HFF-Myc (cell line): ENCODE measurements at places on chromosomes 7 and 10.

- DNase-seq = no peak
These were observed 43.2 kb downstream of the DPYSL4 start for GRCh38 chr10:132229834-132230556.

DNA sequence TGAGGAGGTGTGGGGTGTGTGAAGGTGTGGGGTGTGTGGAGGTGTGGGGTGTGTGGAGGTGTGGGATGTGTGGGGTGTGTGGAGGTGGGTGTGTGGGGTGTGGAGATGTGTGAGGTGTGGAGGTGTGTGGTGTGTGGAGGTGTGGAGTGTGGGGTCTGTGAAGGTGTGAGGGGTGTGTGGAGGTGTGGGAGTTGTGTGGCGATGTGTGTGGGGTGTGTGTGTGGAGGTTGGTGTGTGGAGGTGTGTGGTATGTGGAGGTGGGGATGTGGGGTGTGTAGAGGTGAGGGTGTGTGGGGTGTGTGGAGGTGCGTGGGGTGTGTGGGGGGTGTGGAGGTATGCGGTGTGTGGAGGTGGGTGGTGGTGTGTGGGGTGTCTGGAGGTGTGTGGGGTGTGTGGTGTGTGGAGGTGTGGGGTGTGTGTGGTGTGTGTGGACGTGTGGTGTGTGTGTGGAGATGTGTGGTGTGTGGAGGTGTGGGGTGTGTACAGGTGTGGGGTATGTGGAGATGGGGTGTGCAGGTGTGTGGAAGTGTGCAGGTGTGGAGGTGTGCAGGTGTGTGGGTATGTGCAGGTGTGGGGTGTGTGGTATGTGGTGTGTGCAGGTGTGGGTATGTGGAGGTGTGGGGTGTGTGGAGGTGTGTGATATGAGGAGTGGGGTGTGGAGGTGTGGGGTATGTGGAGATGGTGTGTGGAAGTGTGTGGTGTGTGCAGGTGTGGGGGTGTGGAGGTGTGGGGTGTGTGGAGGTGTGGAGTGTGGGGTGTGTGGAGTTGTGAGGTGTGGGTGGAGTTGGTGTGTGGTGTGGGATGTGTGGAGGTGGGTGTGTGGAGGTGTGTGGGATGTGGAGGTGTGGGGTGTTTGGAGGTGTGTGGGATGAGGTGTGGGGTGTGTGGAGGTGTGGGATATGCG, 34.5 kb downstream of the SPDYE17 start:
- no peak for DNase-seq

GRCh38 chr10:69093933-69094332, 6.0 kb downstream of the SRGN start:
- DNase-seq = no peak

DNA sequence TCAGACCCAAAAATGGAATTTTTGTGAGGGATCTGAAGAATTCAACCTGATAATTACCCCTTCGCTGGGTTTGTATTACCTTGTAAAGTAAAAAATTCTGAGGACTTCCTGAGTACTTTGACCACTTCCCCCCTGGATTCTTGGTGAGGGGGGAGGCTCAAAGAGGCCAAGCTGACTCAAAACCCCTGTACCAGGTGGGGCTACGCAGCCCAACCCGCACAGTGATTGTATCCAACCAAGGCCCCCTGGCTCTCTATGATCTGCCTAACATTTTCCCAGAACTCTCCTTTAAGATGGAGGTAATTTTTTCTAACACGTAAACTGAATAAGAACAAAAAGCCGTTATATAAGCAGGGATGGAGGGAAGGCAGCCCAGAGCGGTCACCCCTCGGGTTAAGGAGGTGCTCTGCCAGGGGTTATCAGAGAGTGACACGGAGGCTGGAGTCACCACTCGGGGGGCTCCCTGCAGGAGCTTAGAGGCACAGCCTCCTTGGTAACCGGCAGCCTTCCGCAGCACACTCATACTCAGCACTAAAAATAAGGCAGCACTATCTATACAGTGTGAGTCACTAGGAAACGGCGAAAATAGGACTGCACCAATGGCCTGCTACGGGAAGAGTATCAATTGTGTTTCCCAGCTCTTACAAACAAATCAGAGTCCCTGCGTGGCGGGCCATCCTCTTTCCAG, 255.4 kb downstream of the ELMO1 start:
- DNase-seq = no peak

- DNase-seq = no peak
These were observed 346.9 kb downstream of the TYW1 start for GRCh38 chr7:67343572-67343971.

- DNase-seq = peak; percentile 44
These were observed 41.5 kb upstream of the ZNF32 start for GRCh38 chr10:43689955-43690771.

GRCh38 chr7:156237614-156238013, 403.0 kb upstream of the RNF32 start:
- no peak for DNase-seq

DNA sequence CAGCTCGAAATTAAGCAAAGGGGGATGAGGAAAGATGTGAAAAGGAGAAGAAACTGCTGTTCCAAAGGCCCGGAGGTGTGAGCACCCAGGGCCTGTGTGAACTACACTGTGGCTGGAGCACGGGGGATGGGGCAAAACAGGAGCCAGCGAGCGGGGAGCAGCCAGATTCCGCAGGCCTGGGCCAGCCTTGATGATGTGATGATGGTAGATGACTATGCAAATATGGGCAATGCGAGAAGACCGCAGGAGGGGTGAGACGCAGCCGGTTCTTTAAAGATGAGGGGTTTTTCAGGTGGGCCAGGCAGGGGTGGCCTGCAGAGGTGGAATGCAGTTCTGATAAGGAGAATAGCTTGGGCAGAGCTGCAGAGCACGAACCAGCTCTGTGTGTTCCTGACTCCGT, 61.5 kb downstream of the LANCL2 start:
- DNase-seq = no peak

DNA sequence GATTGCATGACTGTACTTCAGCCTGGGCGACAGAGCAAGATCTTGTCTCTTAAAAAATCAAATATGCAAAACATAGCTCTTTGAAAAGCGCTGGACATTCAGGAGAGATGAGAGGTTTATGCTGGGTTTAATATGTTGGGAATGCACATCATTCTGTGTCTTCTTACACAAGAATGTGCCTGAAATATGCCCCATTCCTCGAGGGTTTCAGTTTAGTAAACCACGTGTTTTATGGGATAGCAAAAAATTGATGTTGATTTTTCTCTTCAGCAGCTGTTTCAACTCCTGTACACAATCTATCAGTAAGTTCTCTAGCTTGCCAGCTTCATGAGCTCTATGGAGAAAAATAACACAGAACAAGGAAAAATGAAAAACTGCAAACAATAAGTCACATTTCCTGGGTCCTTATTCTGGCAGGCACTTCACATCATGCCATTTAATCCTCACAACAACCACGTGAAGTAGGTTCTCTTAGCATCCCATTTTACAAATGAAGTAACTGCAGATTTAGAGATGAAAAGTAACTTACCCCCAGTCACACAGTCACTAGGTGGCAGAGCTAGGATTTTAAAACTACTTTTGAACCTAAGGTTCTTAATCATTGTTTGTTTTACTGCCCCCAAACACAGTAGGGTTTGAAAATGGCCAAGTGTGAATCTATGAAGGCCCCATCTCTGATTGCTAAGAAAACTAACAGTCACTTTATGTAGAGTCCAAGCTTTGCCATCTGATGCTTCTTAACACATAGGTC, 423.6 kb downstream of the PHTF2 start:
- DNase-seq = no peak

GRCh38 chr10:4271193-4271592, 486.2 kb upstream of the KLF6 start:
- no peak for DNase-seq

- DNase-seq = peak; percentile 15
These were observed 10.9 kb downstream of the CDHR1 start for GRCh38 chr10:84205049-84205852.

- no peak for DNase-seq
These were observed 1.3 kb downstream of the ABI1 start for GRCh38 chr10:26859241-26860101.

DNA sequence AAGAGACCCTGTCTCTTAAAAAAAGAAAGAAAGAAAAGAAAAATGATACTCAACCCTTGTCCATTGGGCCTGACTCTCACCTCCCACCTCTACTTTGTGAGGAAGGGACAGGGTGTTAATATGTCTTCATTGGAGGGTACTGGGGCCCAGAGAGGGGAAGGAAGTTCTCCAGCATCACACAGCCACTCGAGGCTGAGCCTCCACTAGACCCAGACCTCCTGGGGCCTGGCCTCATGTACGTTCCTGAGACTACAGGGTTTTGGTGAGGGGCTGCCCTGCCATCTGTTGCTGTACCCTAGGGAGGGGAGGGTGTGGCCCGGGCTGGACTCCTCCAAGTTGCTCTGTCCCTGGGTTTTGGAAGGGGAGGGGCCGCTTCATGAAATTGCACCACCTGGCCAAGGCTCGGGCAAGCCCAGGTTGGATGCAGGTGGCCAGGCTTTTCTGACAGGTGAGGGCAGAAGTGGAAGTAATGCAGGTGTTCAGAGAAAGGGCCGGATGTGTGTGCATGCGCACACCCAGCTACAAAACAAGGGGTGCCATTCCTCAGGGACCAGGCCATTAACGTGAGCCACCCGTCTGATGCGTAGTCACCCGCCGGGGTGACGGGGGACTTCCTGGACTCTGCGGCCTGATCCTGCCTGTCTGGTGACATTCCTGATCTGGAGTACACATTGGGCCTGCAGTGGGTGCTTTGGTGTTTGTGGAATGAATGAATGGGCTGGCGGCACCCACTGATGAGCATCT, 21.7 kb downstream of the GTF2IRD1 start:
- DNase-seq = no peak

DNA sequence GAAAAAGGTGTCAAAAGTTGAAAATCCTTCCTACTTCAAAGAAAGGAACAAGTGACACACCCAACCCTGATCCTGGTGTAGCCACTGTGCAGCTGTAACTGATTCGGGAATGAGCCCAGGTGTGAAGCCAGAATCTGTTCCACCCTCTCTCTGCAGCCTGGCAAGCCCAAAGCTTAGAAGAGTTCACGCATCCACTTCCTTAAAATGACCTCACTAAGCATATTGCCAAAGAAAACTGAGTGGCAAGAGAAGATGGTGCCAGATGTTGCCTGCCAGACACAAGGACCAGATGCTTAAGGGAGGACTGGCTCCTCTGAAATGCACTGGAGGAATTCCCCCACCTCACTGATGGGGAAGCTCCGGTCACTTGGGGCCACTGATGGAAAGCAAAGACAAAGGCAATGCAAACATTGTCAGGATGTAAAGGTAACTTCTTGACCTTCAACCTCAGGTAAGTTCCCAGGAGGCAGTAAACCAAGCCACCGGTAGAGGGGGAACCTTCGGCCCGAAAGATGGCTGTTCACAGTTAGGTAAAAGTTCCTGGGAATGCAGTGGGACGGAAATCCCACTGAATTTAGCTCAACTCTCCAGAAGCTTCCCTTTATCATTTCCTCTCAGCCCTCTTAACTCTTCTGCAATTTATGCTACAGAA, 554.9 kb downstream of the KCNMA1 start:
- no peak for DNase-seq

- DNase-seq = no peak
These were observed 29.7 kb upstream of the HSPA12A start for GRCh38 chr10:116771959-116772585.

GRCh38 chr10:279655-280054, 144.4 kb downstream of the ZMYND11 start:
- no peak for DNase-seq

DNA sequence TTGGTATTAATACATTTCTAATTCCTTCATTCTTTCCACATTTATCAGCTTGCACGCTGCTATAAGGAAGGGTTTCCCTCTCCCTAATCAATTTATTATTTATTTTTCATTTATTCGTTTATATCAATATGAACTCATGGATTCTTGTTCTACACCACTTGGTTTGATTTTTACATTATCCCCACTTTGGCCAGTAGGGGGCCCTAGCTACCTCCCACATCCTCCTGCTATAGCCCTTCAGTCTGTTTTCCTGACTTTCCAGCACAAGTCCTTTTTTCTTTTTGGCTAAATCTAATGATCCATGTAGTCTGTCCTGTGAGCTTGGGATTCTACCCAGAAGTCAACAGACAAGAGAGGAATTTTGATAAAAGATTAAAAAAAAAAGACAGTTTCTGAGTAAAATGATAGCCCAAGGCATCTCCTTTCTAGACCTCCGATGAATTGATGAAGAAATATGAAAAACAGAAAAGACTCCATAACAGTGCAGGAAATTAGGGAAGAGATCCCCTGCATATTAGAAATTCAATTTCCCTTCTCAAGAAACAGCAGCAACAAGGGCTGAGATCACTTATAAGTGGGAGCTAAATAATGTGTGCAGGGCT, 47.7 kb downstream of the LYZL2 start:
- DNase-seq = peak; percentile 33

- no peak for DNase-seq
These were observed 63.7 kb downstream of the PRKCQ start for GRCh38 chr10:6516281-6516928.

DNA sequence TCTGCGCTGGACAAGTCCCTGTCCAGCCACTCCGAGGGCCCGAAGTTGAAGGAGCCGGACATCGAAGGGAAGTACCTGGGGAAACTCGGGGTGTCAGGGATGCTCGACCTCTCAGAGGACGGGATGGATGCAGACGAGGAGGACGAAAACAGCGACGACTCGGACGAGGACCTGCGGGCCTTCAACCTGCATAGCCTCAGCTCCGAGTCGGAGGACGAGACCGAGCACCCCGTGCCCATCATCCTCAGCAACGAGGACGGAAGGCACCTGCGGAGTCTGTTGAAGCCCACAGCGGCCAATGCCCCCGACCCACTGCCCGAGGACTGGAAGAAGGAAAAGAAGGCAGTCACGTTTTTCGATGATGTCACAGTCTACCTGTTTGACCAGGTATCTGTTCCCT, 17.1 kb upstream of the BHLHA15 start:
- DNase-seq = no peak

- DNase-seq = no peak
These were observed 44.3 kb upstream of the ECHDC3 start for GRCh38 chr10:11697718-11698527.

DNA sequence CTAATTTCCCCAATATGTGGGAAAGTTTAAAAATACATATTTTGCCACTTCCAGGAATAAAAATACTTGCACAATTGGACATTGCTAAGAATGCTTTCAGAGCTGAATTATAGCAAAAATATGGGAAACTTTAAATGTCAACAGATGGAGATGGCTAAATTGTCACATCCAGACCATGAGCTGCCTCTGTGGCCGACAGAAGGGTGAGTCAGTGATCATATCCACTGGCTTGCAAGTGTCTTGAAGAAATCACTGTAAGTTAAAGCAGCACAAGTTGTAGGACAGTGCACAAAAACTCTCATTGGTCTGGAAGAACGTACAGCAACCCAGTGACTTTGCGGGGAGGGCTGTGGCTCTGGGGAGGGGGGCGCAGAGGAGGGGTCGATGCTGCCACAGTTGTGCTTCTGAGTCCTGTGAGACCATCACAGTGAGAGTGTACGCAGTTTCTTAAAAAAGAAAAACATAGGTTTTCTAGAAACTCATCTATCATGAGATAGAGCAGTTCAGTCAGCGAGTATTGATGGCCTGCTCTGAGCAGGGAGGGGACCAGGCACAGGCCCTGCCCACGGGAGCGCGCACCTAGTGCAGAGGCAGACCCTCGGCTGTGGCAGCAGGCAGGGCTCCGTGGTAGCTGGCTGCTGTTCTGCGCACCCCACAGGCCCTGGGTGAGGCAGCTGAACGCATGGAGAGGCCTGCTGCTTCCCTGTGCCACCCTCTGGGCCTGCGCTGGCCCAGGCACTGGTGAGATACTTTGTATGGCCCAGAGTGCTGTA, 25.5 kb downstream of the LRRC27 start:
- no peak for DNase-seq

- DNase-seq = no peak
These were observed 22.8 kb upstream of the ADAMTS14 start for GRCh38 chr10:70649526-70649925.

GRCh38 chr10:72653383-72654096, 27.7 kb upstream of the MICU1 start:
- no peak for DNase-seq
